Activated CD4-positive, alpha-beta T cell treated with anti-CD3 and anti-CD28 coated beads for 36 hours (primary cell): ENCODE measurements at places on chromosomes 16 and 17.

GRCh38 chr16:1656808-1657617 lies 21.1 kb upstream of the JPT2 start:
- DNase-seq: no peak

- DNase-seq: no peak
Observed at GRCh38 chr16:6571044-6571443, 761.6 kb upstream of the RBFOX1 start.

DNA sequence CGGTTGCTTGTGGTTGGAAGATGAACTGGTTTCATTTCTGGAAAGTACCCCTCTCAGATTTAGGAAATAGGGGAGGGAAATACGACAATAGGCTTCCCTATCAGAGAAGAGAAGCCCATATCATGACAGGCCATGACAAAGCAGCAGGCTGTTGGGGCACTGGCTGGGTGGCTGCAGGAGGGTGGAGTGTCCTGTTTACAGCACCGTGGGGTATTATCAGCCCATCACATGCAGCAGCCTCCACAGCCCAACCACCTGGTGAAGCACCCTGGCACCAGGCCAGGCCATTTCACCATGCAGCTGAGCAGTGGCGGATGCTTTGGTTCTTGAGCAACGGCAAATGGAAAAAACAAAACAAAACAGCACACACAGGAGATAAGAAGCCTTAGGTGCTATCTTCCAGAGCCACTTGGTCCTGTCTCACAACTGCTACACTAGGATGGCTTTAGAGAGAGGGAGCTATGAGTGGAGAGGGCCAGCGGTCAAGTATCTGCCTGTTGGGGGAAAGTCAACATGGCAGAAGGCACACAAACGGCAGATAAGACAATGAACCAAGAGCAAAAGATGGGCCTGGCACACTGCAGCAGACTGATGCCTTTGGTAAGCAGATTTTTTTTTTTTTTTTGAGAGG lies 24.2 kb downstream of the FAM117A start:
- DNase-seq: peak; percentile 90

DNA sequence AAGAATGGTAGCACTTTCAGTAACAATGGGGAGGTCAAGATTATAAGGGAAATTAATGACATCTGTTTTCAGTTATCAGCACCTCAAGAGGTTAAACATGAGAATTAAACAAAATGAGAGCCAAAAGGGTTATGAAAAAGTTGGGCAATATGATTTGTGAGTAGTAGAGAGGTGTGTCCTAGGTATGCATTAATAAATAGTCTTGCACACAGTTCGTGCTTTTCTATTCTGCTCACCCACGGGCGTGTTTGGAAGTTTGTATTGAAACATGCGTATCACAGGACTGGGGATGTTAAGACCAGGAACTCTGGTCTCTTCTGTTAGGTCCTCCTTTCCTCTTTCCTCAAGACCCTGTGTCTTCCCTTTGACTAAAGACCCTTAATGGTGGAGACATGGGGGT lies 6.0 kb downstream of the BPTF start:
- no peak for DNase-seq
